ENCODE measurements at places on chromosomes 1 and 21. TPM values are rescaled to one million over a fixed set of nuclear protein-coding genes. Genes with fewer than 3 reads are reported as not detected.

The SERINC2 gene
- 1.7 TPM for total RNA-seq

The ERG gene
- total RNA-seq: 14.9 TPM

The FOXO6 gene
- total RNA-seq: 0.24 TPM

The INPP5B gene
- 34.7 TPM for total RNA-seq

The MSTO1 gene
- total RNA-seq: 7.9 TPM

DNA sequence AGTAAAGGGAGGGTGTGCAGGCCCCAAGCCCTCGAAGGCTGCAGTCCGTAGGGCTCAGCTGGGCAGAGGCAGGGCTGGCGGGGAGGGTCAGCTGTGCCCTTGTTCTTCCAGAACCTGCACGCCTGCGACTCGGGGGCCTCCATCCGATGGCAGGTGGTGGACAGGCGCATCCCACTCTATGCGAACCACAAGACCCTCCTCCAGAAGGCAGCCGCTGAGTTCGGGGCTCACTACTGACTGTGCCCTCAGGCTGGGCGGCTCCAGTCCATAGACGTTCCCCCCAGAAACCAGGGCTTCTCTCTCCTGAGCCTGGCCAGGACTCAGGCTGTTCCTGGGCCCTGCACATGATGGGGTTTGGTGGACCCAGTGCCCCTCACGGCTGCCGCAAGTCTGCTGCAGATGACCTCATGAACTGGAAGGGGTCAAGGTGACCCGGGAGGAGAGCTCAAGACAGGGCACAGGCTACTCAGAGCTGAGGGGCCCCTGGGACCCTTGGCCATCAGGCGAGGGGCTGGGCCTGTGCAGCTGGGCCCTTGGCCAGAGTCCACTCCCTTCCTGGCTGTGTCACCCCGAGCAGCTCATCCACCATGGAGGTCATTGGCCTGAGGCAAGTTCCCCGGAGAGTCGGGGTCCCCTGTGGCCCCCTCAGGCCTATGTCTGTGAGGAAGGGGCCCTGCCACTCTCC, 13.6 kb upstream of the LRRC3 start:
- no peak for DNase-seq

DNA sequence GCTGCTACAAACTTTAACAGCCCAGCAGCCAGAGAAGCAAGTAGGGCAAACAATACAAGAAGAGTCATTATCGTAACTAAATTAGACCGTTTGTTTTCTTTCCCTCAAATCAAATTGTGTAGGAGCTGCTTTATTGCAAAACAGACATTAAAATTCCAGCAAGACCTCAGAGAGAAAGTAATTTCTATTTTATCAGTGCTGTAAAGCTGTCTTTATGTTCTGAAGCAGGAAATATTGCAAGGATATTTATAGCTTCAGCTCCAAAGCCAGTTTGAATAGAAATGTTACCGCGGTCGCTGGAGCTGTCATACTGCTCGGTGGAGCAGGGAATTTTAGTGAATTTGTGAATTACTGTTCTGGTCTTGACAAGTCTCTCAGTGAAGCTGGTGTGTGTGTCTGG, 503.8 kb upstream of the PLXNA2 start:
- DNase-seq: peak; percentile 79

GRCh38 chr21:18006691-18007090, 187.5 kb upstream of the C21orf91 start:
- DNase-seq: no peak

- no peak for DNase-seq
These were observed 4.8 kb downstream of the ETV3 start for GRCh38 chr1:157133426-157133825.

DNA sequence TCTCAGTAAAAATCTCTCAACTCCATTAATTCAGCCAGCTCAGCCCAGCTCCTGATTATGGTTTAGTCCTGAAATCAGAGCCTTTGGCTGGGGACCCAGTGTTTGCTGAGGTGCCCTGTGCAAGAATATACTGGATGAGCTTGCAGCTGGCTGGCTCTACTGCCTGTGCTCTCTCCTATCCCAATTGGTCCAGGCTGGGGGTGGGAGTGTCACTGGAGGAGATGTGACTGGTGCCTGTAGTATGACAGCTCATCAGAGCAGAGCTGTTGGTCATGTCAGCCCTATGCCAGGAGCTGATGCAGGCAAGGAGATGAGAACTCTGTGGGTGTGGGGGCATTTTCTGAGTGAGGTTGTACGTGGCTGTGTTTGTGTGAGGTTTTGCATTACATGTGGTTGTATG, 87.0 kb downstream of the TNR start:
- no peak for DNase-seq

- DNase-seq: no peak
These were observed 30.9 kb upstream of the RBM15 start for GRCh38 chr1:110308247-110308646.

DNA sequence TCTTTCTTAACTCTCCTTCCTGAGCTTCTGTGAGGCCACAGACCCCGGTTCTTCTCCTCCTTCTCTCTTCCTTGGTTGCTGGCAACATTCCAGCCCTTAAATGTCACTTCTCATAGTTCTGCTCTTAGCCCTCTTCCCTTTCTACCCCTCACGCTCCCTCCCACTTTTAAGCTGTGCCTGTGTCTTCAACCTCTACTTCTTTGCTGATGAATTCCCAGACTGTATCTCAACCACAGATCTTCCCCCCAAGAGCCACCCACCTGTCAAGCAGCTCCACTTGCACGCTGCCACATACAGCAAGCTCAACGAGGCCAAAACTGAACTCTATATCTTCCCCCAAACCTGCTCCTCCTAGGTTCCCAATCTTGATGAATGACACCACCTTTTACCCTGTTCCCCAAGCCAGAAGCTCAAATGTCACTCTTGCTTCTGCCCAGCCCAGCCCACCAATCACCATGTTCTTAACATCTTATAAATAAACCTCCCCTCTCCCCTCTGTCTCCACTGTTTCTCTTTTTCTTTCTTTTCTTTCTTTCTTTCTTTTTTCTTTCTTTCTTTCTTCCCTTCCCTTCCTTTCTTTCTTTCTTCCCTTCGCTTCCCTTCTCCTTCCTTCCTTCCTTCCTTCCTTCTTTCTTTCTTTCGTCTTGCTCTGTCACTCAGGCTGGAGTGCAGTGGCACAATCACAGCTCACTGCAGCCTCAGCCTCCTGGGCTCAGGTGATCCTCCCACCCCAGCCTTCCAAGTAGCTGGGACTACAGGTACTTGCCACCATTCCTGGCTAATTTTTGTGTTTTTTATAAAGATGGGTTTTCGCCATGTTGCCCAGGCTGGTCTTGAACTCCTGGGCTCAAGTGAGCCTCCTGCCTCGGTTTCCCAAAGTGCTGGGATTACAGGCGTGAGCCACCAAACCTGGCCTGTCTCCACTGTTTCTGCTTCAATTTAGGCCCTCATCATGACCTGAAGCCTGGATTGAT, 19.8 kb upstream of the PTP4A2 start:
- peak; percentile 58 for DNase-seq

- DNase-seq: peak; percentile 53
These were observed 43.8 kb upstream of the KCTD3 start for GRCh38 chr1:215523128-215523861.

GRCh38 chr1:202122639-202123335, at the start of gene GPR37L1:
GPR37L1 (plus strand) TSS chr1:202122917; CDS start chr1:202122964, 47 bp downstream.
- DNase-seq: peak; percentile 58

DNA sequence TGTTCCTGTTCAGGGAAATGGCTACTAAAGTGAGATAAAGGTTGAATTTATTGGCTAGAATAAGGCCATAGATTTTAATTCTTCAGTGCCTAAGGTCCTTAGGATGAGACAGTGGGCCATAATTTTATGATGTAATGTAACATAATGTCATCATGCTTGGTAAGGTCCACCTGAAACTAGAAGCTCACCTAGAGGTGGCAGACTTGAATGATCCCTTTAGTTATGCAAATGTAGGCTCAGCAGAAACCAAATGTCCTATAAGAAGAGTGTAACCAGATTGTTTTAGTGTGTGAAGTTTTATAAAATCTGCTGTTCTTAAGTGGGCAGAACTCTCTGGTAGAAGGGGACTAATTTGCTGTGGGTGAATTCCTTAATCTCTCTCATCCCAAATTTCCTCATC, 13.5 kb upstream of the SETDB1 start:
- DNase-seq: no peak

- no peak for DNase-seq
These were observed 7.7 kb downstream of the NTRK1 start for GRCh38 chr1:156868341-156868740.

DNA sequence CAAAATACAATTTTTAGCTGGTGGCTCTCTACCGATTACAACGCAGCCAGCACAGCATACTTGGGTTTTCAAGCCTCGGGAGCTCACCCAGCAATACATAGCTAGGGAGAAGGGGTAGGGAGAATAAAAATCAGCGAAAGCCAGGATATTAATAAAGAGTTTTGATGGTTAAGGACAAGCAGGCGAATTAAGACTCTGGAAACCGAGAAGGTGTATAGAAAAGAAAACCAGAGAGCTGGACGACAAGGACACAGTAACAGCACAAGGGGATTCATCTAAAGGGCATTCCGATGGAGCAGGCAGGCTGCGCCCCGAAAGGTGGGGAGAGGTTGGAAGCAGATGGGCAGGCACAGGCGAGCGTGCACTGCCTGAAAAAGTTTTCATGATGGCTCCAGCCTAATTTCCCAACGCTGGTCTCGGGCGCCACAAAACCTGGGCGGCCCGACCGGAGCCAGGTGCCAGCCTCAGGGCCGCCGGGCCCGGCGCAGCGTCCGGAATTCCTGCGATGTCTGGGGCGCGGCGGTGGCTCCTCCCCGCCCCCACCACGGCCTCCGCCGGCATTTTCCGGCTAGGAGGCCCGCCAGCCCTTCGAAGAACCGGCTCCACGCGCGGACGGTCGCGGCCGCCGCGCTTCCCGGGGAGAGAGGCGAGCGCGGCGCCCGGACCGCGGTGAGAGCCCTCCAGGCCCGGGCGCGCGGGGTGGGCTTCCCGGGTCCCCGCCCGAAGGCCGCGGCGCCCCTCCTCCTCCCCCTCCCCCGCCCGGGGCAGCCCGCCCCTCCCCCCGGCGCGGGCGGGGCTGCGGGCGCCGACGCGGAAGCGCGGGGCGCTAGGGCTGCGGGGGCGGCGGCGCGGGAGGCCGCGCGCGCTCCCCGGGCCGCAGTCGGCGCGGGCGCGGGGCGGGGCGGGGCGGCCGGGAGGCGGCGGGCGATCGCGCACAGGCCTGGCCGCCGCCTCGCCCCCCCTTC, 774 bp upstream of the DYRK1A start:
- peak; percentile 71 for DNase-seq

DNA sequence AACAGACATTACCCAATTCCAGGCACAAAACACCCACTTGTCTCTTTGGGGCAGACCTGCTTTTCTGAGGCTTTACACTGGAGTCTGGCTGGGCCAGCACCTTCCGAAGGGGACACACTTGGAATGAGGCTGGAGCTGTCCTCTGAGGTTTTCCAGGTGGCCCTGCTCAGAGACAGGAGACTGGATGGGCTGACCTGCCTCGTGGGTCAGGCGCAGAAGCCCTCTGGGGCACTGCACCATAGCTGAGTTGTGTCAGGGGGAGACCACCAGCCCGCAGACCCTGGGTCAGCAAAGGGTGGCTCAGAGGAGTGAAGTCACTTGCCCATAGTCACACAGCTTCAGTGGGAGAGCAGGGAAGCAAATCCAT, 1.8 kb downstream of the SH2D5 start:
- no peak for DNase-seq

DNA sequence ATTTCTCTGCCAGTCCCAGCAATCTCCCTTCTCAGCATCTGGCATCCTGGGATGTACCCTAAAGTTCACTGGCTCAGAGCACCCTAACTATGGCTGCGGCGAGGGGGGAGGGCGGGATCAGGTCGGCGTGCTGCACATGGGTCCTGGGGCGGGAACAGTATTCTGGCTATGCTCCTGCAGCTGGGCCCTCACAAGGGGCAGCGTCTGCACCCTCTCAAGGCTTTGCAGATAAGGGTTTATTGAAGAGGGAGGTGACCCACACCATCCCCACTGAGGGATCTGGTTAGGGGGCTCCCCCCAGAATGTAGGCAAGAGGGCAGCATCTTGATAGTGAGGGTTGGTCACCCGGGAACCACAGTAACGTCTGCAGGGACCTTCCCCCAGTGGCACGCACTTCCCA, 44.9 kb upstream of the PCBP3 start:
- no peak for DNase-seq

- peak; percentile 25 for DNase-seq
These were observed 2.6 kb downstream of the GADD45A start for GRCh38 chr1:67687649-67688048.

DNA sequence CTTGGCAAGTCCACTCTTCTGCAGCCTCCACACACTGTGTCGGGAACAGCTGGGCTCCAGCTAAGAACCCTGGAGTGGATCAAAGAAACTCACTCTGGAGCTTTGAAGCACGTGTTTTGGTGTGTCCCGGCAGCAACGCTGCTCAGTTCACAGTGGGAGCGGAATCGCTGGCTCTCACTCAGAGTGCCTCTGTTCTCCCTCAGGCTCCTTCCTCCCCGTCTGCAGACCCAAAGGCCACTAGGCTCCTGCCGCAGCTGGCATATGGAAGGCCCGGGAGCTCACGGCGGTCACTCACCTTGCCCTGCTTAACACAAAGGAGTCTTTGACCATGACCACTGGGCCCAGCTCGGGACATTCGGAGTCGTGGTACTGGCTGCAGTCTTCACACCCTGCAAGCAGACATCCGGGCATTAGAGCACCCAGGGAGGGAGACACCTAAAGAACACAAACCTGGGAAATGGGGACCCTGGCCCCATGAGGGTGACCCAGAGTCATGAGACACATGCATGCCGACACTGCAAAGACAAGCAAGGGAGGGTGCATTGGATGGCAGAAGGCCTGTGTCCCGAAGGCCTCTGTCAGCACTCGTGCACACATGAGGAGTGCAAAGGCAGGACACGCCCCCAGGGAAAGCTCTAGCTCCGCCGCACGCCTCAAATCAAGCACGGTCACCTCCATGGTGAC, 19.7 kb downstream of the PRDM15 start:
- DNase-seq: no peak

DNA sequence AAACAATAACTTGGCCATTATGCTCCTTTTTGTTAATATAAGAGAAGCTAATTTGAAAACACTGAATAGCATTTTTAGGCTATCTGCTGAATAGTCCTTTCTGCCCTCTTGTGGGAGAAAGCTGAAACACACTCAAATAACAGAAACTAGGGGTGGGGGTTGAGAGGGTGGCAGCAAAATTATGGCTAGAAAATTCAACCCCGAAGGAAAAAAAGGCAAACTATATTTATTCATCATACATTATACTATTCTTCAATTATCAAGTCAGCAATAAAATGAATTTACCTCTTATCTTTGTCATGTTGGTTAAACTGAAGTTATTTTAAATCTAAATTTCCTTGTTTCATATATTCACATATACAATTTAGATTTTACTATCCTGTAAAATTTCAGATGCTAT, 255.9 kb downstream of the FAF1 start:
- DNase-seq: peak; percentile 42

DNA sequence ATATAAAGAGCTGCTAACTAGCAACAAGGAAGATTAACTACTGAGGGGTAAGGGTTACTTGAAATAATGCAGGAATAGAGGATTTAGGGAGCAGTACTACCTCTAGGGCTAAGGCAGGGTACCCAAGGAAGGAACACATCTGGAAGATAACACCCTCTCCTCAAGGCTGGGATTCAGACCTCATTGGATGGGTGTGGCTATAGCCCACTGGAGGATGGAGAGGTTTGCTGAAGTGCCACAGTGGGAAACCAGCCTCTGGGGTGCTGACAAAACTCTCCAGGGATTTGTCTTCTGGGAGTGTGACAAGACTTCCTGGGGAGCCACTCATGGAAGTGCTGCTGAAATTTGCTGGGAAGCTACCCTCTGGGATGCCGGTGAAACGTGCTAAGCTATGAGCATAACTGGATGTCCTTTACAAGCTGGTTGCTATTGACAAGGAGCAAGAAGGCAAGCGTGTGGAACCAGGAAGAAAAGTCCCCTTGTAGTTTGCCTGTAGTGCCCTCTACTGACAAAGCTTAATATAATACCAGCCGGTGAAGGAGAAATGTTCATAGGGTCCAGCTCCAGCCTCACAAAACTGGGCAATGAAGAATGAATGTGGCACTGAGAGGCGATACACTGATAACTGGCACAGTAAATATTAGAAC, 122.8 kb upstream of the USP24 start:
- peak; percentile 23 for DNase-seq
